ENCODE measurements at places on chromosomes 4 and X.

DNA sequence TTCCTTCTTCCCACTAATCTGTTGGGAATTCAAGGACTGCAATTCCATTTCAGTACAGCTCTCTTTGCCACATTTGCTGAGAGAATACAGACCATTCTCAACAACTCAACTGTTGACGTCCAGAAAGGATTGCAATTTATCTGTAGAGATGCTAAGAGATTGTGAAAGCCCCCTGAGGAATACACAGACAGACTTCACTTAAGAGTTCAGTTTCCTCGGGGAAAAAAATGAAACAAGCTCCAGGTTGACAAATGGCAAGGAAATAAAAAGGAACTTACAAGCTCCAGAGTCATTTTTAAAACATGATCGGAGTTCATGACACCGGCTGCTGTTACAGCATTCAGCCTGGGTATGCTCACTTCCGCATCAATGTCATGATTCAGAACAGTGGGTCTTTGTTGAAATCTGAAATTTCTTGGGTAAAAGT is 13.8 kb downstream of the TLR10 start:
- no peak for DNase-seq

DNA sequence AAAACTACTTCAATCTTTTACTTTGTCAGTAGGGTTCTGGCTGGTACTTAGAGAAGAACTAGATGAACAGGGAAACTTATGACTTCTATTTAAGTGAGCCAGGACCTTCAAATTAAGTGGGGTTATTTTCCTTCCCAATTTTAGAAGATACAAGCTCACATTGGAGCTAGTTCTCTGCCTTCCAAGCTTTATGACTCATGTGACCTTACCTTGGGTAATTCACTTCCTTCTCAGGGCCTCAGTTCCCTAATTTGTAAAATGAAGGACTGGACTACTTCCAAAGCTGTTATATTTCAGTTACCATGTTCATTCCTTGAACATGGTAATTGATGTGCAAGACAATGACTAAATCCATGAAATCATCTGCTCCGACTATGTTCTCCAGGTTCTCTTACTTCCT is 32.0 kb upstream of the DCX start:
- no peak for DNase-seq

- DNase-seq: no peak
Measured at GRCh38 chrX:133314281-133314680, 96.1 kb upstream of the TFDP3 start.

DNA sequence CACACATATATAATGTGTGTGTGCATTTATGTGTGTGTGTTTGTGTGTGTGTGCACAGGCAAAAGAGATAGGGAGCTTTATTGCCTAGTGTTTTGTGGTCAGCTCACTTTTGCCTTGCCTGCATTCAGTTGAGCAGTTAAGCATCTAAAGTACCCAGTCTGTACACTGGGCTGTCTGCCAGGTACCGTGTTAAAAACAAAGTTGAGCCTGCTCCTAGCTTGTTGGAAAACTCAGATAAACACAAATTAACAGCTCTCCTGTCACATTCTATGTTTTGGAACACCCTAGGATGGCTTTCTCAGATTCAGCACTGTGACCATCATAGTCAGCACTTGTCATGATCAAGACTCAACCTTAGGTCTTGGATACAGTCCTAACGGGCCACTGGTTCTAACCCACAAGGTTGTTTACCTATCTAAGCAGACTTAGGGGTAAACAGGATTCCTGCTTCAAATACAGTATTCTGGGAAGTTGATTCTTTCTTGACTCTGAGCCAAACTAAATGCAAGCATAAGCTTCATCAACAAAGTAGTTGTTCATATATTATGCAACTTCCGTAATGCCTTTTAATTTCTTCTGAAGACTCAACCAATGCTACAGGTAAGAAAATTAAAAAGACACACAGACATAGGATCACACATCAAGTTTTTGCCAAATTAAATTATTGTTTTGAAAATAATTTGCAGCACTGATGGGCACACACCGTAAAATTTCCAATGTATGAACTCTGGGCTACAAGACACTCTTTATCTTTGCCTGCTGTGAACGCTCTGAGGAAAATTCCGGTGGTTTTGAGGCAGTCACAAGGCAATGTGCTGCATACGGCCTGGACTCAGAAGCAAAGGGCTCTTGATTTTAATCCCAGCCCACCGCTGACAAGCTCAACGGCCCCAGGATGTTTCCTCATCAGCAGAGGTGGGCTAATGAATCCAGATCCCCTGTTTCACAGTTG is 11.3 kb upstream of the CD99 start:
- DNase-seq: no peak

DNA sequence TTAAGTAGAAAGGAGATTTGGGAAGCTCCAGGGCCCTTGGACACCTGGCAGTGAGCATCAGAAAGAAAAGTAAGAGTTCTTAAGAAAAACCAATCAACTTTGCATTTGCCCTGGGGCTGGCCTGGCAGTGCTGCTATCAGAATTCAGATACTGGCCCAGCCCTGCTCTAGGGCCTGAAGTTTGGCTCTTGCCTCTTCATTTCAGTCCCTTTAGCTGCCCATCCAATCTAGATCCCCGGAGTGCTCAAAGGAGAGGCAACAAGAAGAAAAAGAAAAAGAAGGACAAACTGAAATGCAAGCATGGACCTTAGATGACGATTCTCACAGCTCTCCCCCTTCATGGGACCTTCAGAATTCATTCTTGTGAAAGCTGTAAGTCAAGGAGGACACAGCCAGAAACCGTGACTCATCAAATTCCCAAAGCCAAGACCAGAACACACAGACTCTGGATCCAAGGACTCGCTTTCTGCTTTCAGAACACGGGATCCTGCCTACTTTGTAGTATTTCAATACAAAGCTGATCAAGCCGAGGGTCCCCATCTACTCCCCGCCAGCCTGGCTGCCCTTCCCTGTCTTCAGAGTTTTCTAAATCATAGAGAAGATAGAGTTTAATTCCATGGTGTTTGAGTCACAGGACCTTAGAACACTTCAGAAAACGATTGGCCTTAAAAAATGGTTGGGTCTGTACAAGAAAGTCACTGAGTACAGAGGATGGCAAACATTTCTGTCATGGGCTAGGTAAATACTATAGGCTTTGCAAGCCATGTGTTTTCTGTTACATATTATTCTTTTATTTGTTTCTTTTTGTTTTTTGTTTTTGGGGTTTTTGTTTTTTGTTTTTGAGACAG is 103.7 kb downstream of the RBM47 start:
- DNase-seq: no peak

DNA sequence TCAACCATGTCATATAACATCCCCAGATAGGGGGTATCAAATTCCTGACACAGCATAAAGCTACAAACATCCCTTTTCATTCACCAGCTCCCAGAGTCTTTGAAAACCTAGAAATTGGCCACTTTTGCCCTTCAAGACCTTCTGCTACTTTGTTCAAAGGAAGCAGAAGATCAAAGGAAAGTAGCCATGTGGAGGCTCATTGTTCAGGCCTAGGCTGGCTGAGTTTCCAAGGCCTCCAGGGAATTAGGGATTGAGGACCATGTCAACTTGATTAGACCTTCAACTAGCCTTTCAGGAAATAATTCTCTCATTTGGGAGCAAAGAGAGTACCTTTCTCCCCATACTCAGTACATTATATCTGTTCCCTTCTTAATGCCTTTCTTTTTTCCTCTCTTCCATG is 66.8 kb upstream of the ATXN3L start:
- DNase-seq: no peak

GRCh38 chr4:154578919-154579318 is 11.6 kb downstream of the FGA start:
- DNase-seq: no peak

DNA sequence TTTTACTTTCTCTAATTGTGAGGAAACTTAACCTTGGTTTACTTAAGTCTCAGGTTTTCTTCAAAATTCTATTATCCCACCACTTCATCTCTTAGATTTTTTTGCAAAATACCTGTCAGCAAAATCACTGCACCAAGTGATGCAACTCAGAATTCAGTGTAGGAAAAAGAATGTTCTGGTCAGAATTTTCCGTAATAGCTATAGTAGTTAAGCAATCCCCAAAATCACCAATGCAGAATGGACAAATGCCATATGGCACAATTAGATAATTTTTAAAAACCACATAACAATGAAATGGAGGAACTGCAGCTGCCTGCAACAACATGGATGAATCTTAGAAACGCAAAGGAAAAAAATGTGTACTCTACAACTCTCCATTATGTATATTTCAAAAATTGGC is 373.1 kb downstream of the NAF1 start:
- DNase-seq: no peak

DNA sequence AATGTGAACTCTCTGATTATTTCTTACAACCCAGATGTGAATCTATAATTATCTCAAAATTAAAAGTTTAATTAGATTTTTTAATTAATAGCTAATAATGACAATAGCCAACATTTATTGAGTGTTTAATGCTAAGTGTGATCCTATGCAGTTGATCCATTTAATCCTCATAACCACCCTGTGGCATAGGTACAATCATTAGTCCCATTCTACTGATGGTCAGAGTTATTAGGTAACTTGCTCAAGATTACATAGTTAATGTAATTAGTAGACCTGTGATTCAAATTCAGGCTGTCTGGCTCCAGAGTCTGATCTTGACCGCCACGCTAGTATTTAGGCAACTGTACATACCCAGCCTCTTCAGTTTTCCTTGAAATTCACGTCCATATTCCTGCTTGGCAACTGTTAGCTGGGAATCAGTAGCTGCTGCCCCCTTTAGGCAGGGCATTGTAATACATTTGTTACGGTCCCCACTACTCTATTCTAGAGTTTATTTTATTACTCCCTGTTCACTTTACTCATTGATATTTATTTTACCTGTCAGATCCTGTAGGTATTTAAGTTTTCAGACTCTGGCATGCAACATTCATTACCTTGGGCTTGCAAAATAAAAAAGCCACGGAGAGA is 20.6 kb upstream of the TEC start:
- no peak for DNase-seq

DNA sequence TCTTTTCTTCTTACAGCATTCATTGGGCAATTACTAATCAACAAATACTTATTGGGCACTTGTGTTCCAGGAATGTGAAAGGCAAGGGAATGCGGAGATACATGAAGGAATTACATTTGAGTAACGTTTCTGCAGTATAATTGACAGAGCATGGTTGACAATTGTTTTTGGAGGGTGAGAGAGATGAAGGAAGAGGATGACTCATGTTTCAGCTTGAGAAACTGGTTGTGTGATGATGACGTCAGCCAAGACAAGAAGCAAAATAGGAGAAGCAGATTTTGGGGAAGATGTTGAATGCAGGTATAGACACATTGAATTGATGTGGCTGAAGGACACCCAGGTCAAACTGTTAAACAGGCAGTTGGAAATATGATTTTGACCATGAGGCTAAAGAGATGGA is 8.0 kb upstream of the CPEB2 start:
- DNase-seq: no peak

DNA sequence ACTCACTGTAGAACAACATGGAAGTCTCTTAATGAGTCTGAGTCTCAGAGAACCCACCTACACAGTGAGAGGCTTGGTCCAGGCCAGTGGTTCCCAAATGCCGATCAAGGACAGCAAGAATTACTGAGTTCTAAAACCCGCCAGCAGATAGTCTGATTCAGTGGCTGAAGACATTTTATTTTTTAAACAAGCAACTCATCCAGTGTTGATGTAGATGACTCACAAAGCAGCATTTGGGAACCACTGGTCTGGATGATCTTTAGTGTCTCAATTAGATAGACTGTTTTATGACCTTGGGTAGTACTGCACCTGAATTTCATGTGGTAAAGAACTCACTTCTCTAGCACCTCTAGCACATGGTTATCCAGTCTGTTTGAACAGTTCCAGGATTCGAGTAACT is 193.6 kb downstream of the FBXW7 start:
- DNase-seq: no peak

DNA sequence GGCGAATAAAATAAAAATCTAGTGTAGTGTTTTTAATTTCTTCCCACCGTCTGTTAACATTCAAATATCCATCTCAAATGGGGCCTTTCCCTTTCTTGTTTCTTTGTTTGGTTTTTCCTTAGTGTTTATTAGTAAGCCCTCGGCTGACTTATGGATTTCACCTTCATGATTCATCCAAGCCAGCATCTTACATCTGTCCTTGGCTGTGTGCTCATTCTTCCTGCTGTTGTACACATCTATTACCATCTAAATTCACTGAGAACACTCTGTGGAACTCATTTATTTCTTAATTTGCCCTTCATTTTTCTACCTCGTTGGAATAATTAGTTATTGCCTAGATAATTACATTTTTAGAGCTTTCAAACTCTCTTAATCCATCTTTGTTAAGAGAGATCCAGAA is 84.9 kb downstream of the SPCS3 start:
- no peak for DNase-seq

DNA sequence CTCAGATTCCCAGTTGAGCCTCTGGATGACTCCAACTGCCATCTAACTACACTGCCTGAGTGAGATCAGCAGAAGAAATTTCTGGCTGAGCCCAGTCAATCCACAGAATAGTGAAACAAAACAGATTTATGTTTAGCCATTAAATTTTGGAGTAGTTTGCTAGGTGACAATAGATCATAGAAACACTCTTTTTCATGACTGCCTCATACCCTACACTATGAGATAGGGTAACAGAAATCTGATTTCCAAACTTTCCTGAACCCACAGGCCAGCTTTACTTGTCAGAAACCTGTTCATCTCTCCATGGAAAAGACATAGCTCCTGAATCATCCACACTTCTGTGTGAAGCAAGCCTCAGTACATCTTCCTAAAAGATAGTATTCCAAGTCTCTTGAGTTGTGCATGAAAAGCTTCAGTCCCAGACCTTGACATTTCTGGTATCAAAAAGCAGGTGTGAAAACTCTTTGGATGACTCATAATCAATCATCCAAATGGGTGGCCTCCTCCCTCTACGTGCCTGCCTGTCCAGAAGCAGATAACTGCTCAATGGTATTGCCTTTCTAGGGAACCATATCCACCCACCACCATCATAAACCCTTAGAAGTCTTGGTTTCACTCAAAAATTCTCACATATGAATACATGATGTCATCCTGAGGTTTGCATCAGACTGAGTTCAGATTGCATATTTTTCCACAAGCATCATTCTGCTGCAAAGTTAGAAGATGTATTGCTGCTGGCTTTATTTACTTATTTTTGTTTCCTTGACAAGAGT is 47.5 kb upstream of the RAP2C start:
- no peak for DNase-seq

DNA sequence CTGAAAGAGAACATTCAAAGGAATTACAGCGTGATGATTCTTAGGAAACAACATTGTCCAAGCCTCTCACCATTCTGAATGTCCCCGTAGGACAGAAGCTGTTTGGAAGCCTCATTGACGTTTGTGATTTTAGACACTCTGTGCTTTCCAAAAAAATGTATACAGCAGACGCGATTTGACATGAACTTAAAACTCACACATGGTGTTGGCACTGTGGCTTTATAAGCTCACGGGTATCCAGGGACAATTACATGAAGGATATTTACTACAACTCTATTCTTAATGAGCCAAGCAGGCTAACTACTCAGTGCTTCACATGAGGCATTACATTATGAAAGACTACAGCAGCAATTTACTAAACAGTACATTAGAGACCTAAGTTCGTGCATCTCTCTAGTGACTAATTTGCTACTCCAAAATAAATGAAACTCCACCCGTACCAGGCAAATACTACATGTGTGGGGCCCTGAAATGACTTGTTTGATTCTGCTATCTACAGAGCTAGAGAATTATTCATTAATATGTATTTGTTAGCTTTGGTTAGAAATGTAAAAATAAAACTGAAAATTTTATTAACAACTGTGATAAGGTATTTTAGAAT is 620.7 kb downstream of the SPRY1 start:
- no peak for DNase-seq

- DNase-seq: no peak
Measured at GRCh38 chr4:19224820-19225219, 1026.9 kb upstream of the SLIT2 start.

GRCh38 chrX:19030805-19031204 is 46.9 kb upstream of the PHKA2 start:
- DNase-seq: no peak

GRCh38 chr4:154731756-154732155 is 12.0 kb upstream of the LRAT start:
- DNase-seq: no peak

Measured in NCI-H510A (cell line).